ENCODE measurements at places on chromosomes 2 and 18.
A peak's percentile ranks its signal among the peaks of the same experiment; 100 is the strongest.

- no peak for DNase-seq
These were observed 457.4 kb upstream of the DSEL start for GRCh38 chr18:67973916-67974315.

DNA sequence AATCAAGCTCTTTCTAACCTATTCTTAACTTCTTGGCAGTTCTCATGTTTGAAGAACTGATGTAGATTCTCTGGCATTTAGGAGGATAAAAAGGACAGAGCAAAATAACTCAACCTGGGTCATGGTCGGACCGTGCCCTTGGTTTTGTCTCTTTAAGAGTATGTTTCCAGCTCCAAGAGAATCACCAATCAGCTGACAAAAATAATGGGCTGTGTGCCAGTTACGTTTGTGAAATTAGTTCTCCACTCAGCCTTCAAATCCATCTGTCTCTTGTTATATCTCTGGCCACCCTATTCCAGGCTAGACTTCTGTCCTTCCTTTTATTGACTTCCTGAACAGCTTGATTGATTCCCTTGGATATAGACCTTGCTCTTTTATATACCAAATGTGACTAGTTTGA, 225.7 kb downstream of the EPHA4 start:
- no peak for DNase-seq

GRCh38 chr2:219448099-219448775, 13.6 kb downstream of the SPEG start:
- no peak for DNase-seq

DNA sequence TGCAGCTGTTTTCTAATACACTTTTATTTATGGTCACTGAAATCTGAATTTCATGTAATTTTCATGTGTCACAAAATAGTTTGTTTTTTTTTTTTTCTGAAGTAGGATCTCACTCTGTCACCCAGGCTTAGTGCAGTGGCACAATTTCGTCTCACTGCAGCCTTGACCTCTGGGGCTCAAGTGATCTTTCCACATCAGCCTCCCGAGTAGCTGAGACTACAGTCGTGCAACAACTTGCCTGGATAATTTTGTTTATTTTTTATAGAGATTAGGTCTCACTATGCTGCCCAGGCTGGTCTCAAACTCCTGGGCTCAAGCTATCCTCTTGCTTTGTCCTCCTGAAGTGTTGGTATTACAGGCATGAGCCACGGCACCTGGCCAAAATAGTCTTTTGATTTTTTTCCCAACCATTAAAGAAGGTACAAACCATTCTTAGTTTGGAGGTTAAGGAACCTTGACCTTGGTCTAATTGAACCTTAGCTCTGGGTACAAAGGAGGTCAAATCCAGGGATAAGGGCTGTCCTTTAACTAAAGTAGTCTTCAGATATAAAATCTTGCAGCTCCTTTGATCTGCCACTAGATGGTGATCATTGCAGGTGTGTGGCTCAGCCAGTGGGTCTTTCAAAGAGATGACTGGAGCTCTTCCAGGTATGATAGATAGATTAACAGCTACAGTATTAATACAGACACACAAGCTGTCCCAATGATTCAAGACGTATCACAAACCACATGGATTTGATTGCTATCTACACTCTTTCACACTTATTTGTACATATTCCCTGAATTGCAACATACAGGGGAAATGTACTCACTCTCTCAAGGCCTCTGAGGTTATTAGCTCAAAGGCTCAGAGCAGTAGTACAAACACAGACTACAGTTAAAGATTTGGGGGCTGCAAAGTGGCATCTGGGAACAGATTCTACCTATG, 4.7 kb upstream of the KRCC1 start:
- DNase-seq: peak; percentile 57

DNA sequence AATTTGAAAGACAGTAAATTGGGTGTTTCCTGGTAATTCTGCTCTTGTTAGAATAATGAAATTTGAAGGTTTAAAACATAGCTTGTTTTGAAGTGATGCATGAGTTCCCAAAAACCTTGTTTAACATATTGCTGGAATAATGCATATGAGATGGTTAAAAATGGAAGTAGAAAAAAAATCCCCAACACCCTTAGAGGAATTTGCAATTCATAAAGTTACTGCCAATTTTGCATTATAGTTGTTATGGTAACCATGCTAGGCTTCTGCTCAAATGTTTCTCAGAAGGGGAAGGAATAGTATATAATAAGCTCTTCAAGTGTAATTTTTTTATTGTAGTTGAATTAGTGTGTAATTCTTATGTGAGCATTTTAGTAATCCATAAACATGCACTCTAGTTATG, 49.1 kb downstream of the FASTKD2 start:
- DNase-seq: no peak

DNA sequence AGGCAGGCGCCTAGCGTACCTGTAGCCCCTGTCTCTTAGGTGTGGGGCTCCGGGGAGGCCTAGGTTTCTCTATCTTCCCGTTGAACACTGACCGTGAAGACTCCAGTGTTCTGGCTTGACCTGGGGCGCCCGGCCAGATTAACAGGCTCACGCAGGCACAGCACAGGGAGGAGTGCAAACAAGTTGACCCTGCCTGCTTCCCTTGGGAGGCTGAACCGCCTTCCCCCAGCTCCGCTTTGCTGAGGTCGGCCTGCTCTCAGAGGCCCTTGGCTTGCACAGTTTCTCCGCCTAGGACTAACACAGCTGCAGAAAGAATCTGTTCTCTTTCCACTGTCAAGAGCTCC, 567 bp downstream of the PCYOX1 start:
- no peak for DNase-seq

- no peak for DNase-seq
These were observed 111.5 kb upstream of the THSD7B start for GRCh38 chr2:136653861-136654260.

GRCh38 chr2:44290261-44290660, 15.0 kb downstream of the SLC3A1 start:
- DNase-seq: no peak

DNA sequence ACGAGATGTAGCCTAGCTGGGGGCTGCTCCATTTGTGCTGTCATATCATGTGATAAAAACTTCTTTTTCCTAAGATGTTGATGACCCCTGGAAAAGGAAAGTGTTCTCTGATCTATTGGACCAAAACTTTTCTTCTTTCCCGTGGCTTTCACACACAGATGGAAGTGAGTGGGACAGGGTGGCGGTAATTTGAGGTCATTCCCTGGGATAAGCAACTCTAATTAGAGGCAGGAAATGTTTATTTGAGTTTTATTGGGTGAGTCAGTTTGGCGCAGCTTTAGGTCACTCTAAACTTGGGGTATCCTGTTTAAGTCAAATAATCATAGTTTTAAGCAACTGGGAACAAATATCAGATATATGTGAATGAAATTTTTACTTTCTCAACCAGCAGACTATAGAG, 221.0 kb upstream of the EPAS1 start:
- no peak for DNase-seq

DNA sequence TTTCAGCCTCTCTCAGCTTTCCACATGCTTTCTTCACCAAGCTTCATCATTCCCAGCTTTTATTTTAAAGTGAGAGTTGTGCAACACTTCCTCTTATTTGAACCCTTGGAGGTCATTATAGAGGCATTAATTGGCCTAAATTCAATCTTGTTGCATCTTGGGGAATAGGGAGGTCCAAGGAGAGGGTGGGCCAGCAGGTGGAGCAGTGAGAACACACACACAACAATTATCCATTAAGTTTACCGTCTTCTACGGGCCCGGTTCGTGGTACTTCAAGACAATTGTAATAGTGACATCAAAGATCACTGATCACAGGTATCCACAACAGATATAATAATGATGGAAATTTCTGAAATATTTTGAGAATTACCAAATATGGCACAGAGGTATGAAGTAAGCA, 457.2 kb upstream of the SMIM21 start:
- no peak for DNase-seq

- DNase-seq: no peak
These were observed 50.1 kb downstream of the THUMPD2 start for GRCh38 chr2:39728941-39729351.

GRCh38 chr18:1488957-1489356, 584.3 kb downstream of the ADCYAP1 start:
- DNase-seq: no peak

DNA sequence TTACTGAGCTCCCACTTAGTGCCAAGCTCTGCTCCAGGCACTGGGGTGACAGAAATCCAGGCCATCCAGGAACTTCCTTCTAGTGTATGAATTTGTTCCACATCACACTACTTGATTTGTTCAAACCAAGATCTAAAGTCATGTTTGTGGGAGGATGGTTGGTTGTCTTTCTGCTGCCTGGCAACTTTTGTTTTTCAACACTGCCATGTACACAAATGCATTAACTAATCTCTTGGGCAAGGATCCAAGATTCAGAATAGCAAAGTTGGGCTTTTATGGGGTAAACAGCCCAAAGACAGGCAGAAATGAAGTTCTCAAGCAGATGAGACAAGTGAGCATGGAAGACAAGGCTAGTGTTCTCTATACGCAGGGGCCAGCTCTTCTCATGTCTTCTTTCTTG, 53.4 kb upstream of the PROKR1 start:
- DNase-seq: no peak

All from CD8-positive, alpha-beta memory T cell (primary cell).